ENCODE measurements at places on chromosomes 6 and 20. TPM values are rescaled to one million over a fixed set of nuclear protein-coding genes. Genes with fewer than 3 reads are reported as not detected.
A peak's percentile ranks its signal among the peaks of the same experiment; 100 is the strongest.

- no peak for DNase-seq
Observed at GRCh38 chr6:129954749-129955431, 63.5 kb upstream of the L3MBTL3 start.

GRCh38 chr20:41032271-41032670 is 3.6 kb downstream of the TOP1 start:
- no peak for DNase-seq

GRCh38 chr6:72035486-72035885 is 149.1 kb downstream of the RIMS1 start:
- DNase-seq, result no peak

DNA sequence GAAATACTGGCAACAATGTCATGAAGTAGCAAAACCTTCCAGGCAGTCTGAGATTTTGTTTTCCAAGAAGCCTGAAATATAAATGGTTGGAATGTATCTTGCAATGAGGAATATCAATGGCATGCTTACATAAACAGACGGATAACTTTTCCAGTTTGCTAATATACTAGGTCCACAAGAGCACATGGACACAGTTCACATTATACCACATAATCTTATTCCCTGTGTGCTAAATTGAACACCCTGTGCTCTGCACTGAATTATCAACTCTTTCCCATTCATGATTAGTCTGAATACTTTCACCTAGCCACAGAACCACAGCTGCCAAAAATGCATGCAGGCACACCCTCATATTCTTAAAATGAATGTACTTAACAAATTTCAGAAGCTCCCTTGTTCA is 274.3 kb downstream of the COL12A1 start:
- no peak for DNase-seq

DNA sequence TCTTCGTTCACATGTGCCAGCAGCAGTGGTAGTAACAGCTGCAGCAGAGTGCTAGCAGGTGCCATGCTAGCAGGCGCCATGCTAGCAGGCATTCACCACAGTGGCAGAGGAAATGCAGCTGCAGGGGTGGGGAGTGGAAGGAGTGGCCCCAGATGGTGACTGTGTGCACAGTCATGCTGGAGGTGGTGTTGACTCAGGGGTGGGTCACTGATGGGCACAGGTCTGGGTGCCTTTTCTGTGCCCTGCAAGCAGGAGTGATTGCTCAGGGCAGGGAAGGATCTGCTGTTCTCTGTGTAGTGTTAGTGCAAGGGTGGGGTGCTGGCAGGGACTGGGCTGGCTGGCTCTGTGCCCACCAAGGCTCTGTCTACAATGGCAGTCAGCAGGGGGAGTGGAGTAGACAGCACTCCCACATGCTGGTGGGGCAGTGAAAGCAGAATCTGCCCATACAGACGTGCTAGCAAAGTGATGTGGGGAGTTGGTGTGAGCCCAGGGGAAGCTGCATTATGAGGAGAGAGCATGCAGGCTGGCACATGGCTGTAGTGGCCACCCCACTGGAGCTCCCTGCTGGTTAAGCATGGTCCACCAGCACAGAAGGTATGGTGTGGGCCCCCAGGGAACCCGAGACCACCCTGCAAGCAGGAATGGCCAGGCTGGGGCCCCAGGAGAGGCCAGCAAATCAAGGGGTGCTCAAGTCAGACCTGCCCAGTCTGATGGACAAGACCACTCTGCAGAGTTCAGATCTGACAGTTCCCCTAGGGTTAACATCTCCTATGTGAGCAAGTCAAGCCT is 11.4 kb upstream of the TSPYL4 start:
- DNase-seq, result no peak

- DNase-seq, result no peak
Observed at GRCh38 chr6:84161190-84161589, 66.3 kb downstream of the CEP162 start.

DNA sequence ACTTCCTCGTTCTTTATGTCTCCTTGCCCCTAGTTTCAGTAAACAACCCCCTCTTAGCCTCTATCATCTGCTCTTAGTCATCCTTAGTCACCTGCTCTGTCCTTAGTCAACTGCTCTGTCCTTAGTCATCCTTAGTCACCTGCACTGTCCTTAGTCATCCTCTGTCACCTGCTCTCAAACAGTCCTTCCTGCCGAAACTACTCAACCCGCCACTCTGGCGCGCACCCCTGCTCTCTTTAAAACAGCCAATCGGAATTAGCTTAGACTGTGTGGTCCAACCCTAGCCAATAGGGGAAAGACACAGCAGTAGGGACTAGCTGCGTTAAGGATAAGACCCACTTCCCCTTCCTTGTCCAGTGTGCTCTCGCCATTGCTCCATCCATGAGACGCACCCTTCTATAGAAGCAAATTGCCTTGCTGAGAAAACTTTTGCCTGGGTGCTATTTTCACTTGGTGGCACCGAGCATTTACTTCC is 73.9 kb downstream of the BACH2 start:
- no peak for DNase-seq

- no peak for DNase-seq
Observed at GRCh38 chr6:156347246-156347645, 429.9 kb upstream of the ARID1B start.

- DNase-seq, result peak; percentile 45
Observed at GRCh38 chr20:6142348-6142993, 19.6 kb upstream of the FERMT1 start.

DNA sequence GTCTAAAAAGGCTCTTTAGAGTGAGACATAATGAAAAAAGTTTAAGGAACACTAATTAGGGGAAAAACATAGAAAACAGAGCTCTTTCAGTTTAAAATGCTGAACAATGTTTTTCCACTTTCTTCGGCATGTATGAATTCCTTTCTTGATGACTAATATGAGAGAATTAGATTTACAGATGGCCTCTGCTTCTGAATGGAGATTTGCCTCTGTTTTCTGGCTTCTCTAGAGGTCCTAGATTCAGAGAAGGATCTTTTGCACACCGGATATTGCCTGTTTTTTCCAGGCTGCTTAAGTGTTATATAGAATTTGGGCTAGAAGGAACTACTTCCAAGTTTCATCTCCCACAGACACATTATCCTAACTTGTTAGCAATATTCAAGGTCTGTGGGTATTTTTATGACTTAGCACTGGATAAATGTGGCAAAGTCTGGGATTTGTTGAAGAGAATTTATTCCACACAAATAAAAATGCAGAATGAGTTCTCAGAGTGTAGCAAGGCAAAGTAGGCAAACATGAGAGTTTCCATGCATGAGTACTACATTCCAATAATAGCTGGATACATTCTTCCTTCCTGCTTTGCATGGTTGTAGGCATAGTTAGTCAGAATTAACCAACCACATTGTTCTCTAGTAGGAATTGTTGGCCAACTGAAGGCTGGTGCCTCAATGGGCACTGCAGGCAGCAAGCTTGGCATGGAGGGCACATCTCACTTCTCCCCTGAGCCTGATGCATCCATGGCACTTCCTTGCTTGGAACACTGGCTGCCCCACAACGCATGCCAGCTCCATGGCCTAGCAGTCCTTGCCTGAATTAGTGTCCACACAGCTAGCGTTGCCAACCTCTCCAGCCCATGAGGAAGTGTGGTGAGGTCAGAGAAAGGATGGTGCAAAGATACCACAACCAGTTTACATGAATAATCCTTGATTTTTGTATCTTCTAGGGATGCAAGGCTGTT is 224.2 kb downstream of the CLIC5 start:
- DNase-seq, result no peak

GRCh38 chr6:116476002-116476678 is 15.0 kb downstream of the CALHM6 start:
- peak; percentile 83 for DNase-seq

- no peak for DNase-seq
Observed at GRCh38 chr6:131807321-131807643, 538 bp upstream of the ENPP1 start.

DDO gene
- 0.75 TPM for polyA plus RNA-seq

NECAB3 gene
- 12.8 TPM for polyA plus RNA-seq

HMGCLL1 gene
- polyA plus RNA-seq, result not detected

CST2 gene
- polyA plus RNA-seq, result not detected

Measured in CD14-positive monocyte (primary cell).